ENCODE measurements at places on chromosomes 2 and 18.

DNA sequence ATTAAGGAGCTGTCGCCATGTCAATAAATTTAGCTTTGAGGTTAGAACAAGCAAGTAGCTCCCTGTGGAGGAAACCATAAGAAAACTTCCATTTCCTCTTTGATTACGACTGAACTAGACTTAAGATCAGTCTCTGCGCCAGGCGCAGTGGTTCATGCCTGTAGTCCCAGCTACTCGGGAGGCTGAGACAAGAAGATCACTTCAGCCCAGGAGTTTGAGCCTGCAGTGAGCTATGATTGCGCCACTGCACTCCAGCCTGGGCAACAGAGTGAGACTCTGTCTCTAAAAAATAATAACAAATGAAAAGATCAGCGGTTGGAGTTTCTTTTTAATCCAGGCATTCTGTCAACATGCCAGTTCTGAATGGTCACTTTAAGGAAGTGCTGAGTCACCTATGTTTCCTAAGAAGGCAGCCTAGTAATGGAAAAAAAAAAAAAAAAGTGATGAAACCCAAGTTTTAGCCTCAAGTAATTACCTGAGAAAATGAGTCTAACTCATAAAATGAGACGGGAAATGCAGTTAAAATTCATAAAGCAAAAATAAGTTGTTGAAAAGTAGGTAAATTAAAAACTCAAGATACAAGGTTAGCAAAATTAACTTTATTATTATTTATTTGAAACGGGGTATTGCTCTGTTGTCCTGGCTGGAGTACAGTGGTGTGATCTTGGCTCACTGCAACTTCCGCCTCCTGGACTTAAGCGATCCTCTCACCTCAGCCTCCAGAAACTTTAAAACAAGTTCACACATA is 10.2 kb downstream of the C18orf32 start:
- DNase-seq, result no peak

DNA sequence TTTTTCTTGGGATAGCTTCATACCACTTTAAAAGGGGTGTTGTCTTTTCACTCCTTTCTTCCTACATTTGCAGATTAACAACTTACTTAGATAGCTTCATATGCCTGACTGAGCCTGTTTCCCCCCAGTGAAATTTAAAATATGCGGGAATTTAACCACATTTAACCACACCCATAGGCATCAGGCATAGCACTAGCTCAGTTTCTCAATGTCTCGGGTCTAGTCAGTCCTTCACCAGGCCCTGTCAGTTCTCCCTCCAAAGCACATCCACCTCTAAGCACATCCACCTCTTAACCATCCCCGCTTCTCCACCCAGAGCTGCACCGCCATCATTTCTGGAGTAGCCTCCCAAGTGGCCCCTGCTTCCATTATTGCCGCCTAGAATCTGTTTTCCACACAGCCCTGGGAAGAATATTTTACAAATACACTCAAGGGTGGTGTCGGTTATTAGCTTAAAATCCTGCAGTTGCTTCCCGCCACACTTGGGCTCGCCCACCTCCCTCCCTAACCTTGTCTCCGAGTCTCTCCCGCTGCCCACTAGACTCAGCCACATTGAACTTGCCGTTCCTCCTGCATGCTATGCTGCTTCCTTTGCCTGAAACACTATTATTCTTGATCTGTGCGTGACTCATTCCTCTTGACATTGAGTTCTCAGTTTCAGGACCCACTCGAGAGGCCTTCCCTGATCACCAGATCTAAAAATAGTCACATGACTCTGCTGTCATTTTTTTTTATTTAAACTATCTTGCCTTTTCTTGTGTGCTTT is 68.3 kb downstream of the SPTBN1 start:
- peak; percentile 70 for DNase-seq

- DNase-seq, result no peak
Observed at GRCh38 chr2:168804214-168804613, 1.8 kb downstream of the NOSTRIN start.

- no peak for DNase-seq
Observed at GRCh38 chr2:3606370-3607201, 11.7 kb downstream of the COLEC11 start.

DNA sequence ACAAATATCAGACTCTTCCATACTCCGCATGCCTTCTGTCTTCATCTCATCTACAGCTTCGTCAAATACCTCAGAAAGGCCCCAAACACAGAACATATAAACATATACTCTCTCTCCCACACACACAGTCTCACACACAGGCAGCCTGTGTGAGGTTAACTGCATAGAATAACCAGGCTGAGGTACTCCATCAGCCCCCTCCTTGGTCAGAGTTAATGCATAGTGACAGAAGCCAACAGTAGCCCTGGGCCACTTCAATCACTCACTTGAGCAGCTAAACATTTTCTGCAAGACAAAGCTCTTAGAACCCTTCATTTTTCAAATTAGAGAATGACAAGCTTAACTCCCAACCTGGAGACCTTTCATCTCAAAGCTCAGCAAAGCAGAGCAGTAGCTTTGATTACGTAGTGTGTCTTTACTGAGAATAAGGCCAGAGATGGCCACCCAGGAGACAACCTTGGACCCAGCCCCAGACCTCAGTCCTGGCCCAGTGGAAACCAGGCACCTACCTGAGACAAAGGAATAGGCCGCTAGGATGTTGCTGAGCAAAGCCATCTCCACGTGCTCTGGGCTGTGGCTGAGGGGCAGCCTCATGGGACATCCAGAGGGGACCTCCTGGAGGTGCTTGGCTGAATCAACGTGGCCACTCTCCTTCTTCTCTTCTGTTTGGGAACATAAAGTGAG is 43.0 kb downstream of the EVA1A start:
- DNase-seq, result no peak

DNA sequence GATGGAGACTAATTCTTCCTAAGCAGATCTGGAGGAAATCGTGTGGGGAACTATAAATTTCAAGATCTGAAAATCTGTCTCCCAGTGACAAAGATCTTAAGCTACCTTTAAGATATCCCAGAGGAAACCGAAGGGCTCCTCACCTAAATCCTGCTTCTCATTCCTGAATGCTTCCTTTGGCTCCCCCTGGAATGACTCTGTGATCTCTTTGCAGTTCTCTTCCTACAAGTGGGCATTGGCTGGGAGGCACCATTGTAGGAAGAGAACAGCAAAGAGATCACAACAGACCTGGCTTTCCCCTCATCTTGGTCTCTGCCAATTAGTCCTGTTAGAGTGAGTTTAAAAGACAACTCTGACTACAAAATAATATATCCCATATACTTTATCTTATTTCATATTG is 70.0 kb upstream of the KCNH7 start:
- DNase-seq, result no peak

GRCh38 chr2:25991965-25992364 is 9.7 kb upstream of the KIF3C start:
- DNase-seq, result no peak

GRCh38 chr18:35430721-35431373 is 53.7 kb upstream of the ZNF396 start:
- no peak for DNase-seq
